Foreskin keratinocyte (primary cell): ENCODE measurements at places on chromosomes 4 and X.

GRCh38 chr4:122512430-122512829 is 55.9 kb upstream of the IL2 start:
- DNase-seq = no peak

DNA sequence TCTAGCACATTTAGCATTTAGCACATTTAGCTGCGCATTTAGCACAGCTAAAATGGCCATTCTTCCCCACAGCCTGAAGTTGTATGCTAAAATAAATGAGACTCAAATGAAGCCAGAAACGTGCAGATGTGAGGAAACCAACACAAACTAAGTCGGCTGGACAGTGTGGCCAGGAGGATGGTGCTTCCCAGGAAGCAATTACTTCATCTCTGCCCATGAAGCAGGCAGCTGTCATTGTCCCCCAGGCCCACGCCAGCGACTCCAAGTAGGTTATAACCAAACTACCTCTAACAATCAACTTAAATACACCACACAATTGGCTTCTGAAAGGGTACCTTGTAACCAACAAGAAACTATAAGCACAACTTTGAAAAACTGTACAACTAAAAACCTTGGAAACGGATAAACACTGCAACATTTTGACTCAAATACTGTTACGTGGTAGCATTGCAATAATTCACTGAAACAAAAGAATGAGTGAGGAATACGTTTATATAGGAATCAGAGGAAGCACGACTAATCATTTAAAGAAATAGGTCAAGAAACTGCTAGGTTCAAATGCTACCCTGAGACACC is 39.2 kb downstream of the AFAP1 start:
- no peak for DNase-seq

GRCh38 chrX:129780441-129781105 is 824 bp downstream of the SASH3 start:
- no peak for DNase-seq

GRCh38 chrX:94524867-94525266 is 850.9 kb downstream of the FAM133A start:
- no peak for DNase-seq

DNA sequence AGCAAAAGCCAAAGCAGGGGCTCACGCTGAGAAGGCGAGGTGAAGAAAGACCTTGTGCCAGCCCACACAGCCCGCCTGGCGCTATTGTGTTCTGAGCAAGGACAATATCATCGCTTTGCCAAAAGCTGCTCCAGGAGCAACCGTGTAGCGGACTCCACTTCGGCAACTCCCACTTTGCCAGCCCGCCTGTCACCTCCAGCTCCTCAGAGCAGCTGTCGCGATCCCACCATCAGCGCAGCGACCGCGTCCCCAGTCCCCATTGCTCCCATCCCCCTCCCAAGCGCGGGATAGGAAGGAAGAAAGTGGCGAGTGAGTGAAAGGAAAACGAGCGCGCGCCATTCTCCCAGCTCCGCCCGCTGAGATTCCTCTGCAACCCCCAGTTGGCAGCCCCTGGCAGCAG is 759 bp downstream of the ZC4H2 start:
- DNase-seq = peak; percentile 19

- DNase-seq = no peak
Measured at GRCh38 chr4:147617841-147618691, 869 bp downstream of the TMEM184C start.

DNA sequence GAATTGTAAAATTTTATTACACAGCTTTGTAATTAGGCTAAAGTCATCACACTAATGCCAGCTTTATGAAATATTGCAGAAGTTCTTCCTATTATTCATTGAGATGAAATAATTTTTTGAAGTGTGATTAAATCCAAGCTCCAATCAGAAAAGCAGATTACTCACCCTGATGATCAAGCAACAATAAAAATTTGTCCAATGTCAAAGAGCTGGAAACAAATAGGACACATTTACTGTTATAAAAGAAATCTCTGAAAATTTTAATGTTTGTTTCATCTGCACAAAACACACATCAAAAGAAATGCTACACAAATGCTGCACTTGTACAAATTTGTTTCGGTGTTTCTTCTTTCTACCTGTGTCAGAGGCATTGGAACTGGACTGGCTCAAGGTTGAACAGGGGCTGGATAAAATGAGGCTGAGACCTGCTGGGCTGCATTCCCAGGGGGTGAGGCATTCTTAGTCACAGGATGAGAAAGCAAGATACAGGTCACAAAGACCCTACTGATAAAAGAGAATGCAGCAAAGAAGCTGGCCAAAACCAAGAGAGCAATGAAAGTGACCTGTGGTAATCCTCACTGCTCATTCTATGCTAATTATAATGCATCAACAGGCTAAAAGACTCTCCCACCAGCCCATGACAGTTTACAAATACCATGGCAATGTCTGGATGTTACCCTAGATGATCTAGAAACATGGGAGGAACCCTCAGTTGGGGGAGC is 78.3 kb downstream of the GASK1B start:
- DNase-seq = peak; percentile 95

- no peak for DNase-seq
Measured at GRCh38 chr4:186840222-186840701, 116.6 kb upstream of the FAT1 start.

GRCh38 chrX:20974326-20974725 is 399.9 kb upstream of the CNKSR2 start:
- peak; percentile 32 for DNase-seq

GRCh38 chr4:2284934-2285612 is 23.2 kb upstream of the MXD4 start:
- DNase-seq = no peak

GRCh38 chr4:175810073-175810730 is 1.9 kb downstream of the GPM6A start:
- no peak for DNase-seq

GRCh38 chr4:144894573-144894972 is 203.4 kb downstream of the ANAPC10 start:
- DNase-seq = peak; percentile 62

GRCh38 chrX:44105228-44105913 is 132.2 kb upstream of the NDP start:
- DNase-seq = no peak

- DNase-seq = no peak
Measured at GRCh38 chr4:17082186-17082585, 183.7 kb upstream of the LDB2 start.

DNA sequence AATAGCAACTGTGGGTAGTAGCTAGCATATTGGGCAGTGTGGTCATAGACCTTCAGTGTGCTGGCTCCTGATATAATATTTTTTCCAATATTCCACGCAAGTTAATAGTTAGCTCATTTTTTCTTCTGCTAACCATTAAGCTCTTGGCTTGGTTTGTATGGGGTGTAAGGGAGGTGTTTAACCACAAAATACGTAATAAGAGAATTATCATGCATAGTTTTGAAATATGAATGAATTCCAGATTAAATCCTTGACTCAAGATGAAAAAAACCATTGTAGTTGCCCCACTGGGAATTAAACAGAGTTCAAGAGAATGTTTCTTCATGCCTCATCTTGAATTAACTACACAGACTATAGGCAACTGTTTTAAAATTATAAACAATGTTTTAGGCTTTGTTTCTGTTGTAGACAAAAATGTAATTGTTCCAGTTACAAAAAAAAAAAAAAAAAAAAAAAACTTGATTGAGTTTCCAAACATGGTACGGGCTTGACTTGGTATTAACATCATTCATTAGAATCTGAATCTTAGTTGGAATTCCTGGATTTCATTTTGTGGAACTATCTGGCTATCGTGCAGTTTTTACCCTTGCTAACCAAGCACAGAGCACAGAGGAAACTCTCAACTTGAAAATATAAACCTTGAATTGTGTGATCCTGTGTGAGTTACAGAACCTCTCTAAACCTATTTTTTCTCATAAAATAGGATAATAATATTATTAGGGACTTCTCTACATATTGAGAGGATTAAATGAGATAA is 28.4 kb downstream of the CXCL1 start:
- DNase-seq = no peak

DNA sequence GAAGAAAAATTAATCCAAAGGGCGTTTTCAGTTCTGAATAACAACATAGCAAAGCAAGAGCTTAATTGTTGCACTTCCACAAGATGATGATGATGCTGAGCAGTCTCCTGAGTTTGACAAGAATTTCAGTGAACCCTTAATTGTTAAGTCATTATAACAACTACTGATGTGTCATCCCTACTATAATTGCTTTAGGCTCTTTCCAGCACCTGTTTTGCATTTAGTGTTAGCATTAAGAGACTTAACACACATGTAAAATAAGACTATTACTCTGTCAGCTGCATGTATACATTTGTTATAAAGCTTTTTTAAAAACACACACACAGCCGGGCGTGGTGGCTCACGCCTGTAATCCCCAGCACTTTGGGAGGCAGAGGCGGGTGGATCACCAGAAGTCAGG is 37.9 kb upstream of the GALNT7 start:
- DNase-seq = no peak

DNA sequence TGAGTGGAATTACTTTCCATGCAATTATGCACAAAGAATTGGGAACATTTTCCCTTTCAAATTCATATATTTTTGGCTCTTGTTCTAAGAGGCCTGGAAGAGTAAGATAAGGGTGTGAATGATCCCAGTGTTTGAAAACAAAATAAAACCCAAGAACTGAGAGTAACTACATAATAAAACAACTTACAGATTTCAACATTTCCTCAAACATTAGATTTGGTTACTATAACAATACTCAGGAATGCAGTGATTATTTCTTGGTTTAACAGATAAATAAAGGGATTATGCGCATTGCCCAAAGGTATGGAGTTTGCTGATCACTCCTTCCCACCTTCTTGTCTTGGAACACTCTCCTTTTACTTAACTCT is 292.5 kb downstream of the CAMK2D start:
- DNase-seq = no peak

DNA sequence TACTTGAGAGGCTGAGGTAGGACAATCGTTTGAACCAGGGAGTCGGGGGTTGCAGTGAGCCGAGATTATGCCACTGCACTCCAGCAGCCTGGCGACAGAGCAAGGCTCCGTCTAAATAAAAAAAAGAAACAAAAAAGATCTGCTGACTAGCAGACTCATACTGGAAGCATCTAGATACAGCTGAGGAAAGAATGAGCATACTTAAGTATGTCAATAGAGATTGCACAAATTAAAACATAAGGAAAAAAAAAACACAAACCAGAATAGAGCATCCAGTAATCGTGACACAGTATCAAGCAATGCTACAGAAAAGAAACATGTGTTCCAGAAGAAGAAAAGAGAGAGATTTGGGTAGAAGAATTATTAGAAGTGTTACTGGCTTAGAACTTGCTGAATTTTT is 105.5 kb upstream of the SPOCK3 start:
- DNase-seq = no peak

- DNase-seq = no peak
Measured at GRCh38 chr4:21742326-21742725, 206.2 kb downstream of the KCNIP4 start.
